ENCODE measurements at places on chromosomes 12 and 14.

DNA sequence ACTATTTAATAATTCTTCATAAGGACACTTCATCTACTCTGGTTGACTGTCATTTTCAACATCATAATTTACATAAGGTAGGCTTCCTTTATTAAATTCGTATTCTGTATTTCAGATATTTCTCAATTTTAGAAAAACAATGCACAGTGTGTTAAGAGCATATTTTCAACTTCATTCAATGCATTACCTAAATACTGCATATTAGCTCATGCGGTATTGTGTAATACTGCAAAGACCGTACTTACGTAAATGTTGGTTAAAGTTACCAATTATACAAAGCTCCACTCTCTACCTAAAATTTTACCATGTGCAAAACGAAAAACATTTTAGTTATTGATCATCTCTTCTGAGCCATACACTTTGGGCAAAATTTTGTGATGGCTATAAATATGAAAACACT lies 62.8 kb downstream of the EXOC5 start:
- DNase-seq = no peak

DNA sequence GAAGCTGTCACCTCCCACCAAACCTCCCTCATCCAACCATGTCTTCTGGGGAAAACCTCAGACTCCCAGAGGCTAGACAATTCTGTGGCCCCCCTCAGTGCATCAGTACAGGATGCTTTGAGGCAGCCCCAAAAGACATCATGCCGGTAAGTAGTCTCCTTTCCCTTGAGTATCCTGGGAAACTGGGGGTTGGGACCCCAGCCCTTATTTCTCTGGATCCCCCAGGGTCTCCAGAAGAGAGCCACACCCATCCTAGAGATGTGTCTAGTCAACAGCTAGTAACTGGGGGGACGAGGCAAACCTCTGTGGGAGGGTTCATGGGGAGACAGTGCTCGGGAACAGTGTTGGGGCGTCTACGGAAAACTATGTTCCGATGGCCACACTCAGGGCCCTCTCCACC lies 974.2 kb upstream of the TMEM132C start:
- DNase-seq = no peak

DNA sequence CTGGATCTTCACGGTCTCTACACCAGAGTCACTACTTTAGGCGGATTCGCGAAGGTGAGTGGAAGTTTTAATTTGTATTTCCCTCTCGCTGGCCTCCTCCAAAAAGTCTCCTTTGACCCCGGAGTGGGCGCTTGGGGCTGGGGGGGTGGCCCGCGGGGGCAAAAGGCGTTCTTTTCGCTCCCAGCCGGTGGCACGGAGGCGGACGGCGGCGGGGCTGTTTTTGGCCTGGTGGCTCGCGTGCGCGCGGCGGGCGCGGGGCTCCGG lies 510 bp downstream of the ARID2 start:
- DNase-seq = no peak

DNA sequence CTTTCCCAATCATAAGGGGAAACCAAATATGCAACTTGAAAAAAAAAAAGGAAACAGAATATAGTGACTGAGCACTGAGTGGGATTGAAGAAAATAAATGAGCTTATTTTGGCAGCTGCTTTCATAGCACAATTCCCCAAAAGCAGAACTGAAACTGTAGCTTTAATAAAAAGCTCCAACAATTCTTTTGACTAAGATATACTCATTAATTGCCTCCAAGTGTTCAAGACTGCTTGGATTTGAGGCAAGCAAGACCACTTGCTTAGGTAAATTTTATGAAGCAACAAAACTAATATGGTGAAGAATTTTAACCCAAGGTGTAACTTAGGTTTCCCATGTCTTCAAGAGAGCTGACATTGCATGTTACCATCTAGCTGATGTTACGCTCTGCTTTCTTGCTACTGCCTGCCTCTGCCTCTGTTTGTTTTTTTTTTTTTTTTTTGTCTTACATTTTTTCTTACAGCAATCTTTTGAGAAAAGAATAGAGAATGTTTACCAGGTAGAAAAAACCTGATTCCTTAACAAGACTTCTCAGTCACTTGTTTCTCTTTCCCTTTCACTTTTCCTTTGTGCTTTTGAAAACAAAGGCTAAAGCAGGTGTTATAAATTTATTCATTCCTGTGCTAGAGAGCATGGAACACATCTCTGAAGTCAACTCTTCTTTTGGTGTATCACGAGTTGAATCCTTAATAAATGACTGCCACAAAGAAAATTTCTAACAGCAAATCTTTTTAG lies 134.4 kb downstream of the BCAT1 start:
- no peak for DNase-seq

GRCh38 chr14:58584383-58584782 lies 53.4 kb upstream of the DACT1 start:
- no peak for DNase-seq

- peak; percentile 27 for DNase-seq
These were observed 10.2 kb downstream of the CD69 start for GRCh38 chr12:9750276-9751203.

DNA sequence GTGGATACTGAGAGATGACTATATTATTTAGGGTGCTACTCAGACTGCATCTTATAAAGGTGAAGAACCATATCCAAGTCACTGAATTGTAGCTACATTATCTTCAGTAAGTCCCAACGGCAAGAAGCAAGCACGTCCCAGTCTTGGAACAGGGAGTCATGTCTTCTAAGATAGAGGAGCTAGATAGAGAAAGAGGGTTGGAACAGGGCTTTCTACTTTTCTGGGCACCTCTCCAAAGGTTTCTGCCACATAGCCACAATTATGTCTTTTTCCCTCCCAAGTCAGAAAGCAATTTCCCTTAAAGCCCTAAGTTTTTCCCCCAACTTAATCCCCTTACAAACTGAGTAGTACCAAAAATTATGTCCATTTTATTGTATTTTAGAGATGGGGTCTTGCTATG lies 22.4 kb downstream of the MAPK1IP1L start:
- no peak for DNase-seq

GRCh38 chr12:106178562-106178961 lies 39.8 kb upstream of the NUAK1 start:
- DNase-seq = no peak

GRCh38 chr12:64700532-64700931 lies 58.7 kb downstream of the GNS start:
- DNase-seq = no peak

DNA sequence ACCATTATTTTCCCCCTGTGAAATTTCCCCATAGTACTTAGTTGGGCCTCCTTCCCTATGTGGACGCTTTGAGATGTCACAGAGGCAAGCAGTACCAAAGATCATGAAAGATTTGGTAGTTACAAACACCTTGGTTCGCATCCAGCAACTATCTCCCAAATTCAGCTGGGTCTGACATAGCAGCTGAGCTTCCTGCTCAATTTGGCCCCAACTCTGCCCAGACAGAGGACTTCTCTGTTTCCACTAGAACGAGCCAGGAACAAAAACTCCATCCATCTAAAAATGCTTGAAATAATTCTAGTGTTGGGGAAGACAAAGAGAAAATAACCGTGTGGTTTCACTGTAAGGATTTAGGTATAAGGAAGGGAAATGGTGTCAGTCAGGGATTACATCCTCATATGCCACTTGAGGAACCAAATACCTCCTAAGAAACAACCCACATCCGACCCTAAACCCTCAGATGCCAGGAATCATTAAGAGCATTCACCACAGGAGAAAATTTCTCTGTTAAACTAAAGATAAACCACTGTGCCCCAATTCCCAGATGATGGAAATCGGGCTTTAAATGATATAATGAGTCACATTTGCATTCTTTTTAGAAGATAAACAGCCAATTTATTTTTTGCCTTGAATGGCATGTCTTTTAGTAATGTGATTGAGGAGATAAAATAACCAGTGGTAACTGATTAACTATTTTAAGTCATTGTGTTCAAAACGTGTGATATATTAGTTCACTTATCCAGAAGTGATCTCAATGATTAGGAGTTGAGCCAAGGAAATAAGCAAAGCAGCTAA lies 103.7 kb upstream of the IFNG-AS1 start:
- no peak for DNase-seq

DNA sequence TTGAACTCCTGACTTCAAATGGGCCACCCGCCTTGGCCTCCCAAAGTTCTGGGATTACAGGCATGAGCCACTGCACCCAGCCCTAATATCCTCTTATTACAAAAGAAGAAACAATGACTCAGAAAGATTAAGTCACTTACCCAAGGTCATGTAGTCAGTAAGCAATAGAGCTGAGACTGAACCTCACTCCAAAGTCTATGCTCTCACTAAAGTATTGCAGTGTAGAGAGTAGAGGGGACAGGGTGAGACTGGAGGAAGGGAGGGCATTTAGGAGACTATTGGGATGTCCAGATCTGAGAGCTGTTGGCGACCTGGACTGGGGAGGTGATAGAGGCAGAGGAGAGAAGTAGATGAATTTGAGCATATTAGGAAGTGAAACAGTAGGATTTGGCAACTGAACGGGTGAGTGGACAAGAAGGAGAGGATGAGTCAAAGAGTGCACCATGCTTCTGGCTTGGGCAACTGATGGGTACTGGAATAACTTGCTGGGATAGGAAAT lies 11.8 kb downstream of the P2RX7 start:
- DNase-seq = no peak

- no peak for DNase-seq
These were observed 27.4 kb downstream of the PCNX1 start for GRCh38 chr14:70934502-70935134.

DNA sequence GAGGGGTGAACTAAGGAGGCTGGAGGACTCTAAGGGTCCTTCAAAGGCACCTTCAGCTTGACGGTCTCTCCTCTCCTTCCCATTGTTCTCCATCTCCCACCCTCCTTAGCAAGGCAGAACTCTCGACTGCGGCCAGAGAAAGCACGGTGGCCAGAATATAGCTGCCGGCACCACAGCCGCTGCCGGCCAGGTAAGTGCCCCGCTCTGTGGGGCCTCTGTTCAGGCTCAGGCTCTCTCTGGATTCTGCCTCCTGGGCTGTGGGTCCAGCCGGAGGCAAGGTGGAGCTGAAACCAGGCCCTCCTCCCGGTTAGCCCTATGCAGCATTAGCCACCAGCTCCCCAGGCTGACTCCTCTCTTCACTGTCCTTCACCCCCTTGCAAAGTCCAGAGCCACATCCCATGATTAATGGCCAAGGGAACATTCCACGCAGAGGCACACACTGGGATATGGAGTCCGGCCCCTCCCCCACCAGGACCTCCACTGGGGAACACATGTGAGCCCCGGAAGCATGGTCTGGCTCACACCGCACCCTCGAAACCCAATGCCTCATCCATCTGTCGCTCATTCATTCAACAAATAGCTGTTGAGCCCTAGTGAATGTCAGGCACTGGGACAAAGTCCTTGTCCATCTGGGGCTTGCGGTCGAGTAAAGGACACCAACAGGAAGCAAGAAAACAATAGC lies 25.2 kb downstream of the LTBP2 start:
- DNase-seq = no peak

DNA sequence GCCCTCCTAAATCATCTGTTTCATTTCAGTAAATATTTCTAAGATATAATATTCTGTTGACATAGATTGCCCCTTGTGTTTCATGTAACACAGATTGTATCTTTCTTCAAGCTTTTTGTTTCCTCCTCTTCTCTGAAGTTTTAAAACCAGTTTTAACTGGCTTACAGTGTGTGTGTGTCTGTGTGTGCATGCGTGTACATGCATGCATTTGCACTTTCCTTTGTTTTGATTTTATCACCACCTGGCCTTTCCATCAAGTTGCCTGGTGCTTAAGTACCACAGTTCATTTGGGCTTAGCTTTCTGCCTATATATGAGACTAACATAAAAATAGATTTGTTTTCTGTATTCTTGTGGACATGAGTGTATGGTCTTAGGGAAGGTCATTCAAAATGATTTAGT lies 31.9 kb downstream of the ETNK1 start:
- no peak for DNase-seq

GRCh38 chr14:88895116-88895515 lies 70.7 kb downstream of the TTC8 start:
- no peak for DNase-seq

GRCh38 chr12:6550294-6551062 lies 5.4 kb downstream of the IFFO1 start:
- DNase-seq = no peak

GRCh38 chr12:110821917-110822316 lies 24.9 kb upstream of the CCDC63 start:
- no peak for DNase-seq

- DNase-seq = no peak
These were observed 18.8 kb upstream of the PIK3C2G start for GRCh38 chr12:18242380-18243089.

DNA sequence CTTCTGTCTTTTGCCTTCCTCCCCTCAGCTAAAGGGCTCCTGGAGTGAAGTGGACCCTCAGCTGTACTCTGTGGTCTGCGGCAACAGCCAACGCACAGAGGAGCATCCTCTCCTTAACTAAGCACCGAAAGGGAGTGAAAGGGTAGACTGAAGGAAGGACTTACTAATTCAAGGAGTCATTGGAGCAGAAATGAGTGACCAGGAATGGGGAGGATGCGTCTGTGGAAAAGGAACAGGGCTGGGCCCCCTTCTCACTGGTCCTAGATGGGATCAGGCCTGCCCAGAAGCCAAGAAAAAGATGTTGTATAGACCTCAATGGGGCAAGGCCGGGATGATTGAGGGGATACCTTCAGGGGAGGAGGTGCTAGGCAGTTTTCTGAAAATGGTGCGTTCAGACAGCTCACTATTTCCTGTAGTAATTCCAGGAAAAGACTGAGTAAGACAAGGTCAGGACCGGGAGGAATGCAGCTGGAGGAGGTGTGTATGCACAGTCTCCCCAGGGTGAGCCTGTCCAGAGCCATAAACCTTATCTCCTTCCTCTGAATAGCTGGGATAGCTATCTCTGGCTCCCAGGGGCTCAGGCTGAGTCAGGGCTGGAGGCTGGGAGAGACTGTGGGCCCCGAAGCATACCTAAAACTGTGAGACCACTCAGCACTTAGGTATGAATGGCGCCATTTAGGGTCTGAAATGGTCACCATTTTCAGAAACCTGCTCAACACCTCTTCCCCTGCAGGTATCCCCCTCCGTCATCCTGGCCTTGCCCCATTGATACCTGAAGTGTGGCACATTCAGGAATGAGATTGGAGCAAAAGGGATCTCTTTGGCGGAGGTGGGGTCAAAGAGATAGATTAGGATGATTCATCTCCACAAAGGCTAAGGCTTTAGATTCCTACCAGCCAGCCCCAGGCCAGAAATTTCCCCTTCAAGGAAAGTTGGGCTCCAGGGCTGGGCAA lies 20.2 kb upstream of the KRT8 start:
- DNase-seq = no peak

DNA sequence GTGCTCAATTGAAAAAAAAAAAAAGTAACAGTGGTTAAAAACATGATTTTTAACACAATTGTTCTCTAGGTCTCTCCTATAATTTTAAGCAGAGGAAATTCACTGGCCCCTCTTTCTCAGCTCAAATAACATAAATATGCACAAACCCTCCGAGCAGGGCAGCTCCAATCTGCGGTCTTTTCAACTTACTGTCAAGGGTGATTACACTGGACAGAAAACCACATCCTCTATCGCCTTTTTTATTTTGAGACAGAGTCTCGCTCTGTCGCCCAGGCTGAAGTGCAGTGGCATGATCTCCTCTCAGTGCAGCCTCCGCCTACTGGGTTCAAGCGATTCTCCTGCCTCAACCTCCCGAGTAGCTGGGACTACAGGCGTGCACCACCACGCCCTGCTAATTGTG lies 16.5 kb upstream of the GABARAPL1 start:
- DNase-seq = no peak

- DNase-seq = no peak
These were observed 7.5 kb downstream of the DUSP6 start for GRCh38 chr12:89344862-89345202.

GRCh38 chr12:97061171-97061570 lies 154.1 kb downstream of the NEDD1 start:
- no peak for DNase-seq

- DNase-seq = peak; percentile 24
These were observed 141.7 kb upstream of the DAAM1 start for GRCh38 chr14:59046746-59047145.

All from right hindlimb (tissue), 1 donor.